GM18507 (cell line): ENCODE measurements at places on chromosomes 7 and 10.

DNA sequence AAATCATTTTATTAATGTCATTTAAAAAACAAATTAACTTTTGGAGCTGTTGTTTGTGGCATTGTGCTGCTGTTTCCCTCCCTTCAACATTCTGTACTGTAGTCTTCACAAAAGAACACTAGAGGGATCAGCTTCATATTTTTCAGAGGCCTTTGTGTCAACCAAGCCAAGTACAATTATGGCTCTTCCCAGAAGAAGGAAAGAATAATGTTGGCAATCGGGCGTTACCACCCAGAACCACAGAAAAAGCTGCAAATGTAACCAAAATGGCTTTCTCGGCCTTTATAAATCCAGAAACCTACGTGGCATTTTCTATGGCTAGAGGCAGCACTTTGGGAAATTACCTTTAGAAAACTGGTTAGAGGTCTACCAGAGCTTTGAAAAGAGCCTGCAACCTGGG, 98.8 kb upstream of the COL1A2 start:
- DNase-seq = no peak

DNA sequence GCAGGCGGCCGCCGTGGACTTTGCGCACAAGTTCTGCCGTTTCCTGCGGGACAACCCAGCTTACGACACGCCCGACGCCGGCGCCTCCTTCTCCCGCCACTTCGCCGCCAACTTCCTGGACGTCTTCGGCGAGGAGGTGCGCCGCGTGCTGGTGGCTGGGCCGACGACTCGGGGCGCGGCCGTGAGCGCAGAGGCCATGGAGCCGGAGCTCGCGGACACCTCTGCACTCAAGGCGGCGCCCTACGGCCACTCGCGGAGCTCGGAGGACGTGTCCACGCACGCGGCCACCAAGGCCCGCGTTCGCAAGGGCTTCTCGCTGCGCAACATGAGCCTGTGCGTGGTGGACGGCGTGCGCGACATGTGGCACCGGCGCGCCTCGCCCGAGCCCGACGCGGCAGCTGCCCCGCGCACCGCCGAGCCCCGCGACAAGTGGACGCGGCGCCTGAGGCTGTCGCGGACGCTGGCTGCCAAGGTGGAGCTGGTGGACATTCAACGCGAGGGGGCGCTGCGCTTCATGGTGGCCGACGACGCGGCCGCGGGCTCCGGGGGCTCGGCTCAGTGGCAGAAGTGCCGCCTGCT, 14.1 kb downstream of the SH2B2 start:
- DNase-seq = no peak

- no peak for DNase-seq
Observed at GRCh38 chr7:15016766-15017165, 114.2 kb upstream of the DGKB start.

- DNase-seq = no peak
Observed at GRCh38 chr10:131485732-131486131, 174.2 kb upstream of the TCERG1L start.

GRCh38 chr10:17668435-17669184, 24.7 kb downstream of the STAM start:
- DNase-seq = no peak

DNA sequence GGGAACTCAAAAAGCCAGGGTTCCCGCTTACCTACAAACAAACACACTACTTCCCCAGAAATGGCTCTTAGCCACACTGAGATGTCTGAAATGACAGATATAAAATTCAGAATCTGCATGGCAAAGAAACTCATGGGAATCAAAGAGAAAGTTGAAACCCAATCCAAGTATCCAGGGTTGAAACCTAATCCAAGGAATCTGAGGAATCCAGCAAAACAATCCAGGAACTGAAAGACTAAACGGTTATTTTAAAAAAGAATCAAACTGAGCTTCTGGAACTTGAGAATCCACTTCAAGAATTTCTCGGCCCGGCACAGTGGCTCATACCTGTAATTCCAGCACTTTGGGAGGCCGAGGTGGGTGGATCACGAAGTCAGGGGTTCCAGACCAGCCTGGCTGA, 568.8 kb downstream of the POM121L12 start:
- no peak for DNase-seq

DNA sequence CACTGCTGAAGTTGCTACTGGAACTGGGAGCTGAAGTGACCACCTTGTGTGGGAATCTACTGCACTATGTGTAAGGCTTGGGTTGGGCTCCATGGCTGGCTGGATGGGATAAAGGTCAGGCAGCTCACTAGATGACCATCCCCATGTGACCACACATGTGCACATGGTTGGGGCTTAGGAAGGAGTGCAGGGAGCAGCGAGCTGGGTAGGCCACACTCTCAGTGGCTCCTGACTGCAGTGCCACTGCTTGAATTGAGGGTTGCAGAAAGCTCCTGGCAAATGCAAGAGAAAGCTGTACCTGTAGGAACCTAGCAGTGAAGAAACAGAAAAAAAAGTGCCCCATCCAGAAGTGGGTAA, 47.5 kb upstream of the AMPH start:
- no peak for DNase-seq

DNA sequence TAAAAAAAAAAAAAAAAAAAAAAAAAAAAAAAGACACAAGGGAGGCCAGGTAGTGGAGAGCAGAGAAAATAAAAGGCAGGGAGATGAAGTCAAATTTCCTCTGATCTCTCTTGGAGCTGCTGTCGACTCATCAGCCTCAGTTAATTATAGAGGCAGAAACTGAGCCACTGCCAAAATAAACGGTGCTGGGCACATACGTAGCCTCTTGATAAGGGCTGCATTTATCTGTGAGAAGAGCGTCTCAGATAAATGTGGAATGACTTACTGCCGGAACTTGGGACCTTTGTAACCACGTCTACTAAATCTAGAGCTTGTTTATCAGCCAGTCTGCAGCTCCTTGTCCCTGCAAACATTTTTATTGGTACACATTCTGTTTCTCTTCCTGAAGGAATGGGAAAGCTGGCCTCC, 162.3 kb downstream of the BAMBI start:
- DNase-seq = no peak

DNA sequence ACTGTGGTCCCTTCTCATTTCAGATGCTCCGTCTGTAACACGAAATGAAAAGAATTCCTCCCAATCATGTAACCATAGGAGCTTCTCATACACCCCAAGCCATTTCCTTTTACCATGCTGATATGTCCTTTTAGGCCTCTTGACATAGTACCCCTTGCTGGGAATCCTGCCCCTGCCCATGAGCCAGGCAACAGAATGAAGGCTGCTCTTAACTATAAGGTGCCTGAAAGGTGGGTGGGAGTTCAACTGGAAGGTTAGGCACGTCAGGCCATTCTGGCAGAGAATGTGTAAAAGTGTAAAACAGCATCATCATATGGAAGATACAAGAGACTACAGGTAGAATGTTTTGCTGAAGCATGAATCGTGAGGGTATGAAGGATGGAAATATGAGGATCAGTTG, 22.5 kb downstream of the IL2RA start:
- no peak for DNase-seq

DNA sequence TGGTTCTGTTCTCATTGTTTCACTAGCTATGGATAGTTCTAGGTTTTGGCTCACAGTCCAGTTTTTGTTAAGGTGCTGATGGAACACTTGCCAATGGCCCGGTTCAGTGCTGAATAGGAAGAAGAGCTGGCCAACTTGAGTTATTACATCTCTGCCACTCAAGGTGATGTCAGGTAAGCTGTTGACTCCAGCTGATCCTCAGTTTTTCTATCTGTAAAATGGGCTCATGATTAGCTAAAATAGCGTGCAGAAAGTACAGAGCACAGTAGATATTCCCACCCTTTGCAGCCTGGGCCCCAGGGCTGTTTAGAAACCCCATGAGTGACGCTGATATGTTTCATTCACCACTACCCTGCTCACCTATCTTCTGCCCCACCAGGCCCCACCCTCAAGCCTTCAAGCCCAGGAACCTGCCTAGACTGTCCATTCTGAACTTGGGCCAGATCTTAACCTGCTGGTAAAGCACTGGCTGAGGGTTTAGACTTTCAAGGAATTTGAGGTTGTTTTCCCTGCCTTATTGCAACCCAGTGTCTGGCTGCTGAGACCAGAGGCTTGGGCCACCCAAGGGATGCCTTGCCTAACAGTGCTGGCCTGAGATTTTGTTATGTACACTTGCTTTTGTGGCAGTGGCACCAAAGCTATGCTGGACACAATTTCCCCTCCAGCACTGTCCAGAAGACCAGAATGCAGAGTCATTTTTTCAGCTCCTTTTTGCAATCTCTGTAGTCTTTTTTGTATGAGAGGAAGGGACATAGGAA, 378.2 kb upstream of the ZMIZ1 start:
- no peak for DNase-seq

GRCh38 chr7:91288208-91288824, 24.1 kb downstream of the FZD1 start:
- DNase-seq = no peak

DNA sequence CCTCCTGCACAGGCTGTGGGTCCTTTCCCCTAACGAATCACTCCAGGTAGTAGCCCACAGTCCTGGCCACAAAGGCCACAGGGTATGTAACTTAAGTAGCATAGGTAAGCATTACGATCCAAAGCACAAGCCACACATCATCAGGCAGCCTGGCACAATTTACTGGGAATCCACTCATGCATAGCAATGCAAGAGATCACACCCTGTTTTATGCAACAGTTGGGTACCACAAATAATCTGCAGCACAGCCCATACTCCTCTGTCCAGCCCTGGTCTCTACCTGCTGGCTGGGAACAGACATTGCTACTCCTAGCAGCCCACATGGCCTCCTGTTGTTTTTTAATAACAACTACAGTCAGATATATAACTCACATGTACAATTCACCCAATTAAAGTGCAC, 34.3 kb downstream of the SRPK2 start:
- DNase-seq = no peak

GRCh38 chr7:108324053-108325038, 131.9 kb downstream of the NRCAM start:
- no peak for DNase-seq

DNA sequence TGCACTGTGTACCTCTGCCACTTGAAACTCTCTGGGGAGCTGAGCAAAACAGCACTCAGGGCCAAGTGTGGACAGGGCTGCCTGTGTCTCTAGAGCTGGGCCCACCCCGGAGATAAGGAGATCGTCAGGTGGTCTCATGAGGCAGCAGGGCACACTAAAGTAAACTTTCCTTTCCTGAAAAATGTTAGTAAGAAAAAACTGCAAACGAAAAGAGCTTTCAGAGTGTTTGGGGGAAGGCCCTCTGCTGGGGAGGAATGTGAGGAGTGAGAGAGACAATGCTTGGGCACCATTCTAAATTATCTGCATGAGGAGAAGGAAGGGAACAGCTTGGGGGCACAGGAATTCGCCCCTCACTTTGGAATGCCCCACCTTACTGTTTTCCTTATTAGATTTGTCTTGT, 127.7 kb downstream of the ATXN7L1 start:
- DNase-seq = no peak

- DNase-seq = no peak
Observed at GRCh38 chr7:105768898-105769507, 107.4 kb downstream of the ATXN7L1 start.

GRCh38 chr10:102962951-102963755, 45.1 kb downstream of the CNNM2 start:
- DNase-seq = no peak

DNA sequence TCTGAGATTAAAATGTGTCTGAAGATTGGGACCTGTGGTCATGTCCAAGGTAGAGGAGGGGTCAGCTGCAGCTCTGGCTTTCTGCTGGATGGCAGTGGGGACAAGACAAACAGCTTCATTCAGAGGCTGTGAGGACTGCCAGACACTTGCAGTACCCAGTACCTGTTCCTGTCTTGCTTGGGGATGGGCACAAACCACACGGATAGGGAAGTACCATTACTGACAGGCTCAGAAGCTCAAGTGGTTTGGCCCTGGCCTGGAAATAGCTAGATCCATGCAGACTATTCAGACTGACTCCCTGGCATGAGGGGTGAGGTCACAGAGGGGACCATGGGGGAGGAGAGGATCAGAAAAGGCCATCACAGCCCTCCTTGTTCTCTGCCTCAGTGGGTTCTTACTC, 56.0 kb upstream of the COMTD1 start:
- DNase-seq = no peak

- DNase-seq = no peak
Observed at GRCh38 chr10:69856601-69857166, 55.0 kb downstream of the COL13A1 start.

DNA sequence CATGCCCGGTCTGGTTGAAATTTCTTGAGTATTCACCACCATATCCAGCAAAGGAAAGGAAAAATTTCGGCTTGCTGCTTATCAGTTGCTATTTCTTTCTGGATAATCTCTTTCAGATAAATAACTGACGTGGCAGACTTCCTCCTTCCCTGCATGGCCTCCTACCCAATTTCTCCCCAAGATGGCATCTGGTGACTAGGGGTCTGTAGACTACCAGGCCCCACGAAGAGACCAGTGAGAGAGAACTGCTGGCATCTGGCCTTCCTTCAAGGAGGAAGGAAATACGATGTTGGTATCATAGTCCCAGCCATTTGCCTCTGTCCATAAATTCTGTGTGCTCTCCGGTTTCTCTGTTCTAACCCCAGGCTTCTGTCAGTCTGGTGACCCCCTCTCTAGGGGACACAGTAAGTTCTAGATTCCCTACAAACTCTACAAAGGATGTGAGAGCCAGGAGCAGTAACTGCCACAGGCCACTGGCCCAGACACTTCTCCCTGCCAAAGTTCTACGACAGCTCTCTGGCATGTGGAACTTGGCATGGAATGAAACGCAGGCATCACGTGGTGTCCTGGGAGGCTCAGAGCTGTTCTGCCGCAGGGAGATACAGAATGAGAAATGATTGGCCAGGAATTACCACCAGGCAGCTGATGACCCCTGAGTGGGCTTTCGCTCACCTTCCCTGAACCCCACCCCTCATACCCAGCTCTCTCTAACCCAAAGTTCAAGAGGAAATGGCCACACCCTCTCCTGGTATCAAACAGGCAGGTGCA, 30.0 kb upstream of the MSRB2 start:
- DNase-seq = no peak

GRCh38 chr10:119667562-119668328, 16.6 kb downstream of the BAG3 start:
- no peak for DNase-seq

DNA sequence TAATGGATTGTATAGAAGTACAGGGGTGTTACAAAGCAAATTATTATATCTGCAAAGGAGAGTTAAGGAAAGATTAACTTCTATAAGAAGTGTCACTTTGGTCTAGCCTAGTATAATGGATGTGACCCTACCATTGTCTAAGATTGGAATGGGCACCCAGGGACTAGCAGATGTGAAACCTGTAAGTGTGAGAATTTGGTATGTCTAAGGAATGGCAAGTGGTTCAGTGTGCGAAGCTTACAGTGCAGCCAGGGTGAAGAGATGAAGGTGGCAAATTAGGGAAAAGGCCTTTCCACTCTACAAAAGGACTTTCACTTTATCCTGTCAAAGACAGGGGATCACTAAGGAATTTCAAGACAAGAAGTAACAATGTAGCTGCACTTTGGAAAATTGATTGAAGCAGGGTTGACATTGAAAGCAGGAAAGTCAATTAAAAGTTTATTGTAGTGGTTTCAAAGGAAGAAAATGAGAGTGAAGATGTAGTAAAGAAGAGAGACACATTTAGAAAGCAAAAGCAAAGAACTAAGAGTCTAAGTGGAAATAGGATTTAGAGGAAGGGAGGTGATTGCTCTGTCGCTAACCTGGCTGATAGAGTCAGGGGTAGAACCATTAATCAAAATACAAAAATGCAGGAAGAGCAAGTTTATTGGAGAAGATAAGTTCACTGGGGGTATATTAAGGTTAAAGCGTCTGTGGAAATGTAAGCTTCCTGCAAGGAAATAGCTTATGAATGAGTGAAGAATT, 47.4 kb downstream of the KCND2 start:
- no peak for DNase-seq

- DNase-seq = no peak
Observed at GRCh38 chr7:92698237-92698841, 108.1 kb upstream of the FAM133B start.

GRCh38 chr7:17370901-17371585, 72.6 kb downstream of the AHR start:
- DNase-seq = no peak
